ENCODE measurements at places on chromosomes 2 and 18. TPM values are rescaled to one million over a fixed set of nuclear protein-coding genes. Genes with fewer than 3 reads are reported as not detected.

The CD8A gene
- not detected for total RNA-seq

The DPYSL5 gene
- not detected for total RNA-seq

The GCG gene
- total RNA-seq, result not detected

The TMEM200C gene
- total RNA-seq, result not detected

The INPP5D gene
- 29.7 TPM for total RNA-seq

The CCDC68 gene
- 2.4 TPM for total RNA-seq

The MYOM1 gene
- 0.85 TPM for total RNA-seq

The PROC gene
- total RNA-seq, result 0.64 TPM

The EMX1 gene
- total RNA-seq, result 0.07 TPM

The RNU2-63P gene
- 51.9 TPM for total RNA-seq

The LDLRAD4 gene
- not detected for total RNA-seq

The CFC1 gene
- not detected for total RNA-seq

The CNTNAP5 gene
- total RNA-seq, result not detected

The CHRNG gene
- not detected for total RNA-seq

The KIF1A gene
- not detected for total RNA-seq

The SRBD1 gene
- 11.7 TPM for total RNA-seq

The ALMS1 gene
- 9.6 TPM for total RNA-seq
